Hypothalamus (tissue), 51 donors: ENCODE measurements at places on chromosomes 7 and 10.

- DNase-seq = no peak
Observed at GRCh38 chr10:124315591-124316270, 103.0 kb downstream of the OAT start.

GRCh38 chr10:63268149-63268797 lies 135.1 kb downstream of the NRBF2 start:
- no peak for DNase-seq

- DNase-seq = no peak
Observed at GRCh38 chr10:29471544-29471859, 163.3 kb downstream of the SVIL start.

GRCh38 chr10:24883176-24883575 lies 69.2 kb downstream of the PRTFDC1 start:
- no peak for DNase-seq

DNA sequence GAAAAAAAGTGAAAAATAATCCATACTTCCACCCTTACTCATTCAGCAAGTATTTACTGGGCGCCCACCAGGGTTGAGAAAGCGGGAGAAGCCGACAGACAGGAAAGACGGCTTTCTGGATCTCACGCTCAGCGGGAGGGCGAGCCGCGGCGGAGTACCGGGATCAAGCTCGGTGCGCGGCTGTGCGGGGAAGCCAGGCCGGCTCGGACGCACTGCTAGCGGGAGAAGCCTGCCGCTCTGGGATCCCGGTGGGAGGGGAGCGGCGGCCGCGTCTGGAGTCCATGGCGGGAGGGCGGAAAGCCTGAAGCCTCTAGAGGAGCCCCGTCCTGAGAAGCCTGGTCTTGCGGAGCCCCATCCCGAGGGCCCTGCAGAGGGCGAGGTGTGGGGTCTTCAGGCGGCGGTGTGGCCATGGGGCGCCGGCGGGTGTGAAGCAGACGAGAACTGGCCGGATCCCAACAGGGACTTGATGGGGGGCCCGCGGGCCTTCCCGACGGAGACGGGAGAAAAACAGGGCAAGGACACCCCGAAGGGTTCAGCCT lies 82.9 kb downstream of the VIPR2 start:
- no peak for DNase-seq
